ENCODE measurements at places on chromosomes 5 and 9.

DNA sequence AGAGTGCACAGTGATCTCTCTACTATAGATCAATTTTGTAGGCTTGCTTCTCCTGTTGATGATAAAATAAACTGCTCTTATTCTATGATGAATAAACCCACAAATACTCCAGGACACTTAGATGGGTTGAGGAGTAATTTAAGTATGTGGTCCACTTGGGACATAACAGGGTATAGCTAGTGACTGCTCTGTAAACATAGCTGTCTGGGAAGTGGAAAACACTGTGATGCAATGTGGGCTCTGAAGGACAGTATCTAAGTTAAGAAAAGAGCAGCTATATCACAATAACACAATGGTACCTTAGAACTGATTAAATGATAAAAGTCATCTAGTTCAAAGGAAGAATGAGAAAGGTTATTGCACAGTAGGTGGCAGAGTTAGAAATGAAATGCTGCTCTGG is 294.3 kb upstream of the HAPLN1 start:
- DNase-seq = no peak

DNA sequence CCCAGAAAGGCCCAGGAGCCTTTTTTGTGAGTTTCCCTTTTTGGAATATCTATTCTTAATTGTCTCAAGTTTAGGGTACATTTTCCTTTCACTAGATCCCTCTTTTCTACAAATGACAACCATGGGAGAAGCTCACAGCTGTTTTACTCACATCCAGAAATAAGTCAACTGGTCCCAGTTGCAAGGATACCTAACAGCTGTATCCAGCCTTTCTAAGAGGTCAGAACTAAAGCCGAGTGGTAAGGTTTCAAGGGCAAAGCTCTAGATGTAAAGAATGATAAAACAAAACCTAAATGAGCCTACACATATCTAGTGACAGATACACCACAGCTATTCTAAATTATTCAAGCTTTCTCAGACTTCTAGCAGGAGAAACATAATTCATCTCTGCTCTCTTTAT is 4.4 kb downstream of the FGF10 start:
- no peak for DNase-seq

DNA sequence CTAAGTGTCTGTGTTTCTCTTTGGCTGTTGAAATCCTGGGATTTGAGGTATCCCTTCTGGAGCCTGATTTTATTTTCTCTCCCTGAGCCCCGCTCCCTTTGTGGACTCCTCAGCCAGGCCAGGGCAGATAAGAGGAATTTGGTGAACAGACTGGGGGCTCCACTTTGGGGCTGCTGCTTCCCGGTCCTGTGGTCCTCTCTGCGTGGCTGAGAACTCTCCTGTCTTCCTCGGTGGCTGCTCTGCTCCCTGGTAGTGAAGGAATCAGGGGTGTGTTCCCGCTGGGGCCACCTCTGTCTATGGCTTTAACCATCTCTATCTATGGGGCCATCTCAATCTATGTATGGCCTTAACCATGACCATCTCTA is 71.7 kb upstream of the SH3PXD2B start:
- DNase-seq = no peak

GRCh38 chr5:5141339-5141599 is 1.1 kb downstream of the ADAMTS16 start:
- no peak for DNase-seq

GRCh38 chr5:108036482-108036881 is 345.4 kb downstream of the FBXL17 start:
- no peak for DNase-seq

GRCh38 chr9:8616414-8616813 is 816.8 kb upstream of the DMAC1 start:
- DNase-seq = no peak

DNA sequence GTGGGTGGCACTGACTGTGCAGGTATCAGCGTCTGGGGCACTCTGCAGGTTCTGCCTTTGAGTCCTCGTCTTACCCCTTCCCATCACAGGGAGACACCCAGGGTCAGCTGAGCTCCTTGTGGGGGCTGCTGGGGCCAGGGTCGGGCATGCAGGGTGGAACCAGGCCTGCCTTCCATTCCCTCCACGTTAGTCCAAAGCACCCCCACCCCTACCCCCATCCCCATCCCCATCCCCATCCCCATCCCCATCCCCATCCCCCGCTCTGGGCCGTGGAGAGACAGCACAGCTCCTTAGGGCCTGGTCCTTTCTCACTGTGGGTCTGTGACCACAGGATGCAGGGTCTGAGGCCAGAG is 1.6 kb upstream of the PITX1 start:
- DNase-seq = no peak

DNA sequence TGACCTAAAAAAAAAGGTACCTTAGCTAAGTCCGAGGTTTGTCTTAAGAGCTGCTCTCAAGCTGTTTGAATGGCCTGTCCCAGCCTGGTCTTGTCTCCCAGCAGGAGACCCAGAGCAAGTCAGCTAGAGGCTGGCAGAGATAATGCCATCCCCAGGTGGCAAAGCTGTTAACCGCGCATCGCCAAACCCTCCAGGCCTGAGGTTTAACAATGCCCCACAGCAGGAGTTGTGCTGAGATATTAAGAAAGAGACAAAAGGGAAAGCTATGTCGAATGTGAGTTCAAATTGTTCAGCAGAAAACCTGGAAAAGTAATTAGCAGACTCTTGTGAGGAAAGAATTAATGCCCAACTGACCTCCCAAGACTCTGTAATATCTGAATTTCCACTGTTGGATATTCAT is 187.1 kb downstream of the FSTL4 start:
- no peak for DNase-seq

- no peak for DNase-seq
Observed at GRCh38 chr5:56429110-56429561, 196.0 kb upstream of the ANKRD55 start.

DNA sequence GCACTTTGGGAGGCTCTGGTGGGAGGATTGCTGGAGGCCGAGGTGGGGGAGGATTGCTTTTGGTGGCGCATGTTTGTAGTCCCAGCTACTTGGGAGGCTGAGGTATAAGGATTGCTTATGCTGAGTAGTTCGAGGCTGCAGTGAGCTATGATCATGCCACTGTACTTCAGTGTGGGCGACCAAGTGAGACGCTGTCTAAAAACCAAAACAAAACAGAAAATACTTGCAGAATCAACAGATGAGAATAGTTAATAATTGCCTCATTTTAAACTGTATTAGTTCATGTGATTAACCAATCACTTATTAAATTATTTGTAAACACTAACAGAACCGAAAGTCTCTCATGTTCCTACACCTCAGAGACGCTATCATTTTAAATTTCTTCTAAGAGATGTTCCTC is 118.1 kb downstream of the CCDC171 start:
- no peak for DNase-seq

DNA sequence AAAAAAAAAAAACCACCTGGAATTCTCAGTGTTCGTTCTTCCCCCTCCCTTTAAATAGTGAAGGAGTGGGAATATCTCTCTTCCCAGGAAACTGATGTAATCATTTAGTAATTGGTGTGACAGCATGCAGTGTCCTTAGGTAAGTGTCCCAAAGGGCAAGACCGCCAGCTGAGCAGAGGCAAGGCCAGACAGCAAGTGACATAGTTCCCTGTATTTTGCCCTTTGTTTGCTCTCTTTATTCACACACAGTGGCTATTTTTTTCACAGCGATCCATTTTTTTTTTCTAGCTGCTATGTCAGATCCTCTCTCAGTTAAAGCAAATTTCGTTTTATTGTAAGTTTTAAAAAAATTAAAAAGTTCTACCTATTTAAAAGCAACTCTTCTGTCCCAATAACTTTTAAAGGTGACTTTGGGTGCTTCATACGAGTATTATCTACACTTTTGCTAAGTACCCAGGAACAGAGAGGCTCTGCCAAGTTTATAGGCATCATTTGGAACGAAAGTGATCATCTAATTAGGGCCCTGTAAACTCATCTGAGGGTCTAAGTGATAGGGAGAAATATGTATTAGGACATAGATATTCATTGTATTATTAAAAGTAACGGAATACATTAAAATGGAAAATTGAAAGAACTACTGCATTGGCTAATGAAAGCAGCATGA is 98.2 kb upstream of the ALDH1A1 start:
- DNase-seq = no peak

GRCh38 chr5:38695021-38695958 is 138.8 kb upstream of the LIFR start:
- no peak for DNase-seq

- no peak for DNase-seq
Observed at GRCh38 chr9:64773491-64773931, 511.5 kb downstream of the FOXD4L5 start.

- peak; percentile 26 for DNase-seq
Observed at GRCh38 chr5:67209141-67209771, 12.7 kb upstream of the CD180 start.

DNA sequence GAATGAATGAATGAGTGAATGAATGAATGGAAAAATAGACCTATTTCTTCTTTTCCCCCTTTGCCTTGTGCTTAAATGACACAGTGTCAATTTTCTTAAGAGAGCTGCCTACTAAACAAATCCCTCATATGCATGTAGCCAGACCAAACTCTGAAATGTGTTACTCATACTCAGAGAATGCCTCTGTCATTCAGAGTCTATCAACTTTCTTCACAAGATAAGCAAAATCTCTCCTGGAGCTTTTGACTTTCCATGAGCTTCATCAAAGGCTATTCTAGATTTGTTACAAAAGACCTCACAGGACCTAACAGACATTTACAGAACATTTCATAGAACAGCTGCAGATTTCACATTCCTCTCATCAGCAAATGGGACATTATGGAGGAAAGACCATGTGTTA is 275.7 kb upstream of the MSX2 start:
- no peak for DNase-seq

GRCh38 chr5:180670586-180671359 is 21.4 kb upstream of the FLT4 start:
- DNase-seq = no peak

DNA sequence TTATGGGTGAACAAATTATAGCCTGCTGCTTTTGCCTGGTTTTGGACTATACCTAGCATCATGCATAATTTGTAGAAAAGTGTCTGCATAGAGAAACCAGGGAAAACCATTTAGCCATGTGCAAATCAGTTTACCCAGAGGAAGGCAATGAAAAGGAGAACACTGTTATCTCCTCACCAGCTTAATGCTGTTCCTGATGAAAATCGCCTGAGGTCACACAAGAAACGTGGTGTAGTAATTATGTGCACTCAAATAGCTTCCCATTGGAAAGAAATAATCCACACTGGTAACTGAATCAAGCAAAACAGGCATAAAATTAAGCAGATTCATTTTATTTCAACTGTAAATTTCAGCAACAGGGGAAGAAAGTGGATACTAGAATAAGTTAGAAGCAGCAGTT is 51.7 kb upstream of the FAM240B start:
- no peak for DNase-seq

DNA sequence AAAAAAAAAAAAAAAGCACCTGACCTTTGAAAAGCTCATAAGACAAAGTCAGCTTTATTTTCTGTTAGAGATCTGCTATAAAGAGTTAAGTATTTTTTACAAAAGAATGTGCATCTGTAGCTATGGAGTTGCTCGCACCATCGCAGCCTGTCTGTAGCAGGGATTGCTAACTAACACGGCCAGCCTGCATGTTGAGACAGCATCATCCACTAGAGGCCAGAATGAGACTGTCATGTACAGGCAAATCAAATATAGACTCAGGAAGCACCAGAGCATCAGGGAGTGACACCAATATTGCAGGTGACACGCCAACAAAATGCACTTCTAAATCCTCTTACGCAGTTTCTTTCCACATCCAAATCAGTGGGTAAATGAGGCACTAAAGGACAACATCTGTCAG is 136.3 kb upstream of the RASEF start:
- DNase-seq = no peak

DNA sequence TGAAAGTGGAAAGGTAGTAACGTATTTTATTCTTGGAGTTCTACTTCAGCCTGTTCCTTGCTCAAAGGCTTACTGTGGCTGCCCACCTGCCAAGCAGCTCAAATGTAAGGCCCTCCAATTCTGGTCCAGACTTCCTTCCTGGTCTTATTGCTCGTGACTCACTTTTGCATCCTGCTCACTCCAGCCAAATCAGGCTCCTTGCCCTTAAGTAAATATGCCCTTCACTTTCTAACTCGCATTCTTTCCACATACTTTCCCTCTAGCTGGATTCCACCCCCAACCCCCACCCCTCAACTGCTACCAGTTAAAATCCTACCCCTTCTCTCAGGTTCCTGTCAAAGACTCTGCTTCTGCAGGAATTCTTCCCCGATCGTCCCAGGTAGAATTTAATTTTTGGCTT is 96.6 kb downstream of the GALNT10 start:
- DNase-seq = no peak

DNA sequence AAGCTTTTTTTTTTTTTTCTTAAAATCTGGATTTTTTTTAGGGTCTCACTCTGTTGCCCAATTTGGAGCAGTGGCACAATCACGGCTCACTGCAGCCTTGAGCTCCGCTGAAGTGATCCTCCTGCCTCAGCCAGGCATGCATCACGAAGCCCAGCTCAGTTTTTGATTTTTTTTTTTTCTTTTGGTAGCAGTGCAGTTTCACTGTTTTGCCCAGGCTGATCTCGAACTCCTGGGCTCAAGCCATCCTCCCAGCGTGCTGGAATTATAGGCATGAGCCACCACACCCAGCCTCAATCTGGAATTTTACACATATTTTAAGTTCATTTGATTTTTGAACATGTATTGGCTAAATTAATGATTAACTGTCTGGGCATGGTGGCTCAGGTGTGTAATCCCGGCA is 36.3 kb downstream of the TRIO start:
- DNase-seq = no peak

GRCh38 chr5:111781200-111781599 is 24.2 kb upstream of the NREP start:
- no peak for DNase-seq

DNA sequence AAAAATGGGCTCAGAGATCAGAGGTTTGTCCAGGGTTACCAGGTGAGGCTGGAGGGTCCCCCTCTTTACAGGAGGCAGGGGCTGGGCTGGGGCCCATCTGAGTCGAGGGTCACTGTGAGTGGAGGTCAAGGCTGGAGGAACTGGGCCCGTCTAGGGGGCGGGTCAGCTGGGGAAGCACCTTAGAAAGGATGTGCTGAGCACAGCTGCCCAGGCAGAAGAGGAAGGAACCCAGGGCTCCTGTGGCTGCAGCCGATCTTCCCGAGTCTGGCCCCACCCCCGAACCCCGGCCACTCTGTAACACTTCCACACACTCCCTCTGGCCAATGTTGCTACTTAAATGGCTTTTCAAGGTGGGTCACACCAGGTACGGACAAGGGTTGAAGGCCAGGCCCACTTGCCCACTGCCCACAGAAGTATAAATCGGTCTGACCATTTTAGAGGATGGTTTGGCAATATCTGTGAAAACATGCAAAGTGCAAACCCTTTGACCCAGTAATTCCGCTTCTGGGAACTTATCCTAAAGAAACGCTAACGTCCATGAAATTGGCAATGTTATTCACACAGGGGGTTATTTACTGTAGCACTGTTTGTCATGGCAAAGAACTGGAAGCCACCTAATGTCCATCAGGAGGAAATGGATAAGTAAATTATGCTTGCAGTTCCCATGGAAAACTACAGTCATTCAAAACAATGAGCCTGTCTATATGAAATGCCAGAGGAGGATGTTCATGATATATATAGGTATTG is 30.5 kb upstream of the EEIG1 start:
- no peak for DNase-seq

GRCh38 chr5:74187757-74188156 is 452.8 kb downstream of the ENC1 start:
- DNase-seq = no peak

- no peak for DNase-seq
Observed at GRCh38 chr5:177450667-177451424, 4.2 kb downstream of the PRR7 start.
